GM19239 (cell line): ENCODE measurements at places on chromosomes 7 and 10.

GRCh38 chr7:107860279-107860961 is 30.6 kb upstream of the DLD start:
- DNase-seq, result no peak

GRCh38 chr10:100999742-101000126 is at the start of gene LZTS2:
Gene LZTS2, plus strand, starts transcription at chr10:100999808. Its CDS starts 2,731 bp downstream, at chr10:101002539.
- DNase-seq, result no peak

DNA sequence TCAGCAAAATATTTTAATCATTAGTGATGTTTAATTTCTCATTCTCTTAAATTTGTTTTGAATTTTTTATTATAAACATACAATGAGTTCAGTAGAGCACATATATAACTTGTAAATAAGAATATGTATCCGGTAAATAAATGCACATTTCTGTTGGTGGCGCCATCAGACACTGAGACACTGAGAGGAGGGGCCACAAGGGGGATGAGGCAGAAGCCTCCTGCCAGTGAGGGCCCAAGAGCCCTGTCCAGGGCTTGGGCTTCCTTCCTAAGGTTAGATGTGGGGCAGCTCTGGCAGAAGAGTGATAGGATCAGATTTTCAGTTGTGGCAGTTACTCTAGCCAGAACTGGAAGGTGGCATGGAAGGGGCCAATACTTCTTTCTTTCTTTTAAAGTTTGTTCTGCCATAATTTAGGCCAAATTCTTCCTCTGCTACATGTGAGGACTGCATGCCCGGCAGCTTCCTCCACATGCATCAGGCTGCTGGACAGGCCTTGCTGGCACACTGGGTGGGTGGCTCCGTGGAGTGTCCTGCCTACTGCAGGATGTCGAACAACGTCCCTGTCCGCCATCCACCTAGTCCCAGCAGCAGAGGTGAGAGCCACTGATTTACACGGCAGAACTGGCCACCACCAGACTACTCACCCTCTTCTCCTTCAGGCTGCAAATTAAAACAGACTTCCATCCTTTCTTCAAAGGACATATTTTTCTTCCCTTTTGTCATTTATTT is 13.2 kb downstream of the PTPRN2 start:
- DNase-seq, result no peak

DNA sequence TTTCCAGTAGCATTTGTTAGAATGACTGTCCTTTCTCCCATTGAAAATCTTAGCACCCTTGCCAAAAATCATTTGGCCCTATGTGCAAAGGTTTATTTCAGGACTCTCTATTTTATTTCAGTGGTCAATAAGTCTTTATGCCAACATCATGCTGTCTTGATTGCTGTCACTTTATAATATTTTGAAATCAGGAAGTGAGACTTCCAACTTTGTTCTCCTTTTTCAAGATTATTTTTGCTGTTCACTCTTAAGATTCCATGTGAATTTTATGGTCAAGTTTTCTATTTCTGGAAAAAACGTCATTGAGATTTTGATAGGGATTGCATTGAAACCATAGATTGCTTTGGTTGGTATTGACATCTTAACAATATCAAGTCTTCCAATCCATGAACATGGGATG is 65.1 kb downstream of the PAXIP1 start:
- no peak for DNase-seq

GRCh38 chr10:71770255-71770654 is 3.1 kb downstream of the VSIR start:
- DNase-seq, result no peak

DNA sequence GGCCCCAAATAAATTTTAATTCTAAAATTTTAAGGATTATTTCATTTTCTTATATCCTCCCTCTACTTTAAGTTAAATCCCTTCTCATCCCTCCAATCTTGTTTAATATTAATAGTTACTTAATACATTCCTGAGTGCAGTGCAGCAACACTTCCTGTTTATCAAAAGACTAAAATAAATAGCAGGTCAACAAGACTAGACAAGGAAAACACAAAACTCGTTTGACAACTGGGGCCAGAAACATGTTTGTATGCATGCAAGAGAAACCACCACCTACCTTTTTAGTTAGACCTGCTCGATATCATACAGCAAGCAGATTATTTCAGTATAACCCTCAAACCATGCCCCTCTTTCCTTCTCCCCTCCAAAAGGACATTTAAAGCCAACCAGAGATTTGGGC is 95.8 kb downstream of the PARD3 start:
- no peak for DNase-seq

GRCh38 chr7:25821225-25821624 is 330.8 kb upstream of the NFE2L3 start:
- no peak for DNase-seq

GRCh38 chr7:32881074-32881982 is 10.2 kb downstream of the KBTBD2 start:
- DNase-seq, result no peak

- DNase-seq, result peak; percentile 16
Observed at GRCh38 chr7:35725280-35725680, 30.3 kb upstream of the HERPUD2 start.

DNA sequence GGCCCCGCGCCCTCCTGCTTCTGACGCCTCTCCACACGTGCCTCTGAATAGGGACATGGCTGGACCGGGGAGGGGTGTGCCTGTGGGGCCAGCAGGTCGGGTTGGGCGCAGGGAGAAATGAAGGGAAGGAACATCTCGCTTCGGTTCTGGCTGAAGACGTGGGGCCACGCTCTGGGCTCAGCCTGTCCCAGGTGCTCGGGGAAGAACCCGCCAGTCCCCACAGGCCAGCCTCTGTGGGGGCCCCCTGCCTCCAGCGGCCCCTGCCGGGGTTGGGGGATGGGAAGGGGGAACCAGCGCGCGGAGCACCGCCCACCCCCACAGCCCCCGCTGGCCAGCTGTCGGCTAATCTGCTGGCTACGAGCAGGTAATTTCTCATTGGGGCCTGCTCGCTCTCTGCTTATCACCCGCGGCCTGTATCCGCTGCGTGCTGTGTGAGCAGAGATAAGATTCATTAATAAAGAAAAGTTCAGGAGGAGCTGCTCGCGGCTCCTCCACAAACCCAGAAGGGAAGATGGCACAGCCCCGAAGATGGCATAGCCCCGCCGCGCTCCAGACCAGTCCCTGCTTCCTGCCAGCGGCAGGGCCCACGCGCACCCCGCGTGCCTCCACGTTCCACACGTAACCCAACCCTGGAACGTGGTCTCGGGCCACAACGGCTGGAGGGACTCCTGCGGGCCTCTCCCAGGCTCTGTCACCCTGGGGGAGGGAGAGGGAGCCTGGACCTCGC is 186.2 kb downstream of the ELFN1 start:
- DNase-seq, result no peak

DNA sequence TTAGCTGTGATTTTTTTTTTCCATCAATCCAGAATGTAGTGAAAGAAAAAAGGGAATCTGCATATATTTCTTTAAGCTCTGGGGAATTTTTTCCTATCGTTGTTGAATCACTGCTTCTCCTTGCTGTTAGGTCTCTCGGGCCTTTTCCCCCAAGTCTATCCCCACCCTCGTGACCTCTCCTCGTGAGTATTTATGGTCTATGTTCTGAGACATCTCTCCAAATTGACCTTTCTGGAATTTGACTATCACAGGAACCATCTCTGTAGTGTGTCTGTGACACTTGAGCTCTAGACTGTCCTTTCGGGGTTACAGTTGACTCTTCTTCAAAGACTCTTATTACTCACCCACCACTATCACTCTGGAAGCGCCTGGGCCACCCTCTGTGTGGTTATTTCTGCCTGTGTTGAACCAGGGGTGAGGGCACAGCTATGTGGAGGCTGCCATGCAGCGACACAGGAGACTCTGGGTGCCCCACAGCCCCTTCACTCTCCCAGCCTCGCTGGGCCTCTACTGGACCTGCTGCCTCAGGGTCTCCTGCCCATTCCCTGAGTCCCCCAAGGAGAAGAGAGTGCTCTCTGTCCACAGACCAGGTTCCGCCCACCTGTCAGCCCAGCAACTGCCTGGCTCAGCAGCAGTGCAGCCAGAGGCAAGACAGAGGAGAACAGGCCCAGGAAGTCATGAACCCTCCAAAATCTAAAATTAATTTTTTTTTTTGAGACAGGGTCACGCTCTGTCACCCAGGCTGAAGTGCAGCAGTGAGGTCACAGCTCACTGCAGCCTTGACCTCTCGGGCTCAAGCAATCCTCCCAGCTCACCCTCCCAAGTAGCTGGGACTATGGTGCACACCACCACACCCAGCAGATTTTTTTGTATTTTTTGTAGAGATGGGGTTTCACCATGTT is 45.7 kb upstream of the PTPRN2 start:
- DNase-seq, result no peak

GRCh38 chr7:21253740-21254687 is 173.9 kb upstream of the SP4 start:
- DNase-seq, result peak; percentile 13

GRCh38 chr7:121519548-121520521 is 123.7 kb upstream of the FAM3C start:
- no peak for DNase-seq

DNA sequence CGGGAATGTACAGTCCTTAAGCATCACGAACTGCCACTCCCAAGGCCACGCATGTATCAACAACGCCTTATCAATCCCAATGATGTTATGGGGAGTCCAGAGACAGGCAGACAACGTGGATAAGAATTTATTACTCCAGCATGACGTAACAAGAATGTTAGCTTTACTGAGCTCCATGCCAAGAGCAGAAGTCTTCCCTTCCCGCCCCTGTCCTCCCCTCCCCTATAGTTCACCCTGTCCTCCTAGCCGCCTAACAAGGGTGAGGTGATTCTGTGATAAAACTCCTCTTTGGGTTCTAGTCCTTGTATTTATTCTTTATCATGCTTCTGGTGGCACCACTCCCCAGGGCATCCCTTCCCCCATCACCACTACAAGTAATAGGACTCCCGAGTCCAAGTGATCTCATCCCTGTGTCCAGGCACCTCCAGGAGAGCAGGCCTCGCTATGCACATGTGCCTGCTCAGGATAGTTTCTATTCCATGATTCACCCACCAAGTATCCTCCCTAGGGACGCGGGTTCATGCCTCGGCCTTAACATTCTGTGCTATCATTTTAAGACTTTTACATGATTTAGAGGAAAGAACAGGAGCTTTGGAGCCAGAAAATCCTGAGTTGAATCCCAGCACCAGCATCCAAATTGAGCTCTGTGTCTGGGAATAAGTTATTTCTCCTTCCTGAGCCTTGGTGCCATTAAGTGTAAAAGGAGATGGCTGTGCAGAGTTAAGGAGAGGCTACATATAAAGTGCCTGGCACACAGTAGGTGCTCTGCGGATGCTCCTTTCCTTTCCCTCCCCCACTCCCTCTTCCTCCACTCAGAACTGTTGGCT is 15.4 kb downstream of the GSDME start:
- no peak for DNase-seq

GRCh38 chr10:15763006-15763405 is 43.3 kb upstream of the ITGA8 start:
- no peak for DNase-seq

DNA sequence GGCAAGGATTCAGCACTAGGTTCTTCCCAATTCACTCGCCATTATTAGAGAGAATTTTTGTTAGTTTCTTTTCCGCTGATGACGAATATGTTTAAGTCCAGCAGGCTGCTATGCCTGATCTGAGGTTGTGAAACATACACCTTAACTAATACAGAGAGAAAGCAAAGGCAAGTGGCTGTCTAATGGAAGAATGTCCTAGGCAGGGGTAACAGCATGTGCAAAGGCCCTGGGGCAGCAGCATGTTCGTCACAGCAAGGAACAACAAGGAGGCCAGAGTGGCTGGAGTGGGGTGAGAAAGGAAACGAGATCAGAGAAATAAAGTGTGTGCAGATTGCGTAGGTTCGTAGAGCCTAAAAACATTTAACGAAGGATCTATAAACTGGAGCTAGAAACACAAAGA is 35.4 kb upstream of the CCDC7 start:
- no peak for DNase-seq

DNA sequence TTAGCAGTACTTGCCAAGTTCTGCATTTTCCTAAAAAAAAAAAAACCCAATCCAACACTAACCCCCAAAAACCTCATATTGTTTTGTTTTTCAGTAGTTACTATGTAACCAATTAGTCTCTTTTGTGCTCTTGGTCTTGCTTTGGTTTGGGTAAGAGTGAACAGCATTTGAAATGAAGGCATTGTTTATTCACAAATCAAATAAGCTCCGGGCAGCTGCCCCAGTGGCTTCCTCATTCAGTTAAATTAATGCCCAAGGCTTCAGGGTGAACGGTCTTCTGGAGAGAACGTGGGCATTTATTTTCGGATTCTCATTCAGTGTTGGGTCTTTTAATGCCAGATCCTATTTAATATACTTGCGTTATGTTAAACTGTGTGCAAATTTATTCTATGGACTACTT is 108.7 kb downstream of the GFRA1 start:
- DNase-seq, result no peak

- DNase-seq, result no peak
Observed at GRCh38 chr10:23512355-23513058, 73.6 kb downstream of the OTUD1 start.

DNA sequence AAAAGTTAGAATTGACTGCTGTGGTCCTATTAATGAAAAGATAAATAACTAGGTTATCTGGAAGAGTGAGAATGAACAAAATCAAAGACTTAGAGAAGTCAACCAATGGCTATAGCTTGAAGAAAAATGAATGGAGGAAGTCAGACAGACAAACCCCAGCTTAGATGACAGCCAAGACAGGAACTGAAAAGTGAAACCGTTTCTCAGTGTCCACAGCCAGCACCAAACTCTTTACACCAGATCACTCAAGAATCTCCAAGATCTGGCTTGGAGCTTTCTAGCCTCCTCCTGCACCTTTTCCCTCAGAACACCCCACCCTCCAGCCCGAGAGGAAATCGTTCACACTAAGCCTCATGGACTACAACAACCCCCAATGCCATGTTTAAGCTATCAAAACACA is 167.0 kb downstream of the SFMBT2 start:
- DNase-seq, result peak; percentile 22

- DNase-seq, result no peak
Observed at GRCh38 chr7:134562136-134562535, 13.2 kb downstream of the AKR1B15 start.

GRCh38 chr10:86281396-86281795 is 85.2 kb downstream of the GRID1 start:
- DNase-seq, result no peak

DNA sequence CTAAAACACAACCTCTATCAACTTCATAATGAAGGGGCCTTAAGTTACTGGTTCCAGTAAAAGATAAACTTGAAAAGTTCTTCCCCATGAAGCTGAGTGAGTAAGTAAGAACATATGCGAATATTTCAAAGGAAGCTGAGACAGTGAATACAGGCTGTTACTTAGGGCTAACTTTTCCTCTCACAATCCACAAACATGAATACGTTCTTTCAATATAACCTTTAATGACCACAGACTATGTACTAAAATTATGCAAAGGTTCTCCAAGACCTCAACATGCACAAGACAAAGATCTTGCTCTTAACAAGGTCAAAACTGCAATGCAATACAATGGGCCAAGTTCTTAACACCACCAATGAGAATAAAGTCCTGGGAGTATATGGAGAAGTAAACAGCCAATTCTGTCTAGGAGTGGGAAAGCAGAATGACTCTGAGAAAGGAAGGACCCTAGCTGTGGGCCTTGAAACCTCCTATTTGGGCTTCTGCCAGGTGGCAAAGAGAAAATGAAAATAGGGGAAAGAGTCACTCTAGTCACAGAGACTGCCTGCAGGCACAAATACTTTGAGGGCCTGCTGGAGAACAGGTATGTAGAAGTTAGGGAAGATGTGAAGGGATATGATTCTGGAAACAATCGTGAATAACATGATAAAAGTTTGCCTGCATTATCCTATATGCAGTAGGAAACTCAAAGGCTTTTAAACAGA is 43.7 kb downstream of the OSBPL3 start:
- peak; percentile 28 for DNase-seq

- DNase-seq, result no peak
Observed at GRCh38 chr10:43043773-43044447, 33.0 kb upstream of the RET start.

GRCh38 chr10:48224979-48225560 is 49.4 kb downstream of the FRMPD2 start:
- no peak for DNase-seq

- no peak for DNase-seq
Observed at GRCh38 chr7:2969398-2970306, 74.0 kb downstream of the CARD11 start.
